Activated T-cell treated with anti-CD3 and anti-CD28 coated beads for 48 hours (primary cell): ENCODE measurements at places on chromosomes 1 and 21.

DNA sequence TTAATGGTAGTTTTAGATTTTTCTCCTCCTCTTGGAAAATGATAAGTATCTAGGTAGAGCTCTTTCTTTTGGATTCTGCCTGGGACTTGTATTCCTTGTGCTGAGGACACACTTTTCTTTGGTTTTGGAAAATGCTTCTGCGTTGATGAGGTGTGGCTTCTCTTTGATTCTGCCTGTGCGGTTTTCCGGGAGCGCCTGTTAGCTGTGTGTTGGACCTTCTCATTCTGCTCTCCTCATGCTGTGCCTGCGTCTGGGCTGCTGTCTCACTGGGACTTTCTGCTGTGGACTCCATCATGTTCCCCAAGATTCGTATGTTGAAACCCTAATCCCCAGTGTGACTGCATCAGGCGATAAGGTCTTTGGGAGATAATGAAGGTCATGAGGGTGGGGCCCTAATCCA is 21.0 kb downstream of the C1orf174 start:
- DNase-seq = no peak

DNA sequence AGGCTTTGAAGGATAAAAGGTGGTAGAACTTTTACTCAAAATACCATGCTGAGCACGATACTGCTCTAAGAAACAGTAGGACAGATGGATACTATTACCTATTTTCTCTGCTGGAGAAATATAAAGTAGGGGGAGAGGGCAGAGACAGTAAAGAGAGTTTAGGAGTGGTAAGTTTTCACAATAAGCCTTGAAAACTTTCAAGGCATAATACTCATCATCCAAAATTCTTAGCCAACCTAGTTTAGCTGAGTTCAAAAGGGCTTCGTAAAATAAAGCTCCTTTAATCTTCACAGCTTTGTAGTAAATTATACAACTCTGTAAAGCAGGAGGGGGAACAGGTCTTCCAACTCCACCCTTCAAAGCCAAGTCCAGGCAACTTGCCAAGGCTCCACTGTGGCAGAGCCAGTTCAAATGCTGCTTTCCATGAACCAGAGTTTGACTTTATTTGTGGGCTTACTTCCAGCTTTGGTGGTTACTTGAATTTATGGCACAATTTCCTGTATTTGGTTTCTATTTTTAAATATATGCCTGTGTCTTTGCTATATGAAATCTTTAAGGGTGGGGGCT is 15.5 kb downstream of the TEX38 start:
- DNase-seq = no peak

DNA sequence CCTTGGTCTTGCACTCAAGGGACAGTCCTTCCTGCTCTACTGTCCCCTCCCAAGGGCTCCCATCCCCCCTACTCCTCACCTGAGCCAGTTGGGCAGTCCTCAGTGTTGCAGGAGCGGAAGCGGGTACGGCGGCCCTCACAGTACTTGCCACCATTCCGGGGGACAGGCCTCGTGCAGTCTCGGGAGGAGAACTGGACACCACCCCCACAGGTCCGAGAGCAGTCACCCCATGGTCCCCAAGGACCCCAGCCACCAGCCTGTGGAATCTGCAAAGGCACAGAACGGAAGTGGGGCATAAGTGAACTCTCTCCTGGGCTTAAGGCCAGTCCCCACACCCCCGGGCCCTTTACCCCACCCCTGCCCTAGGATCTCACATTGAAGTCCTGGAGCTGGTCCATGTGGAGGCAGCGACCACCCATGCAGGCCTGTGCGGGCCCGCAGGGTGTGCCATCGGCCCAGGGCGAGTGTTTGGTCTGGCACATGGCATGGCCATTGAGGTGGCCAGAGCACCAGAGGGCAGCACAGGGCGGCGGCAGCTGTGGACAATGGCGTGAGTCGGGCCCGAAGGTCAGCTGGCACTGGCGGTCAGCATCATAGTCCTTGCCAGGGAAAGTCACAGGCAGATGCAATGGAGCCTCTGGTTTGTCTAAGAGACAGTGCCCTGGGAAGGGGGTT is 5.2 kb downstream of the ADAMTS4 start:
- no peak for DNase-seq

GRCh38 chr1:84836145-84836544 is 56.9 kb downstream of the LPAR3 start:
- DNase-seq = no peak

- DNase-seq = no peak
Measured at GRCh38 chr1:29474274-29475244, 238.2 kb downstream of the PTPRU start.

DNA sequence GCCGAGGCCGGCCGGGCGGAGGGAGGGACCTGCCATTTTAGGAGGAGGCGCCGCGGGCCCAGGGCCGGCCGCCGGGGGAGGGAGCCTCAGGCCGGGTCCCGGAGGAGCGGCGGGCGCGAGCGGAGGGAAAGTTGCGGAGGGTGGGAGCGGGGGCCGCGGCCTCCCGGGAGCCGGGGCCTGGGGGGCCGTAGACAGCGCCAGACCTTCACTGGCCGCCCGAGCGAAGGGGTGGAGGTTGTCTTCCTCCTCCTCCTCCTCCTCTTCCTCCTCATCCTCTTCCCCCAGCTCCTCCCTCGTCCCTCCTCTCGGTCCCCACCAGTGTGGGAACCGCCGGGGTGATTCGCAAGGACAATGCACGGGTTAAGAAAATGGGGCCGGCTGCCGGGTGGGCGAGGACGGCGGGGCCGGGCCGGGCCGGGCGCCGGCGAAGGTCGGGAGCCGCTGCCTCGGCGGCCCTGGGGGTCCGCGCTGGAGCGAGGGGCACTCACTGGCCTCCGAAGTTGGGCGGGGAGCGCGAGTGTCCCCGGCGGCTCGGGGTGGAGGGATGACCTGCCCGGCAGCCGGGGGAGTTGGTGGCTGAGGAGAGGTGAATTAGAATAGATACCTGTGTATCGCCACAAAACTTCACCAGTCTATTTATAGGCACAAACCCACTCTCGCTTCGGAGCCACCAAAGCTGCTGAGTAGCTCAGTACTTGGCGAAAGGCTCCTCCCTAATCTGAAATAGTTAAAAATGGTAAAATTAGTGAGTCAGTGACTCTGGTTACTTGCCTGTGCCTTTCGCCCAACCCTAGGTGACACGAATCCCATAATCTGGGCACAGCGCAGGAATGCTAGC is 1.3 kb downstream of the DYRK1A start:
- peak; percentile 21 for DNase-seq

DNA sequence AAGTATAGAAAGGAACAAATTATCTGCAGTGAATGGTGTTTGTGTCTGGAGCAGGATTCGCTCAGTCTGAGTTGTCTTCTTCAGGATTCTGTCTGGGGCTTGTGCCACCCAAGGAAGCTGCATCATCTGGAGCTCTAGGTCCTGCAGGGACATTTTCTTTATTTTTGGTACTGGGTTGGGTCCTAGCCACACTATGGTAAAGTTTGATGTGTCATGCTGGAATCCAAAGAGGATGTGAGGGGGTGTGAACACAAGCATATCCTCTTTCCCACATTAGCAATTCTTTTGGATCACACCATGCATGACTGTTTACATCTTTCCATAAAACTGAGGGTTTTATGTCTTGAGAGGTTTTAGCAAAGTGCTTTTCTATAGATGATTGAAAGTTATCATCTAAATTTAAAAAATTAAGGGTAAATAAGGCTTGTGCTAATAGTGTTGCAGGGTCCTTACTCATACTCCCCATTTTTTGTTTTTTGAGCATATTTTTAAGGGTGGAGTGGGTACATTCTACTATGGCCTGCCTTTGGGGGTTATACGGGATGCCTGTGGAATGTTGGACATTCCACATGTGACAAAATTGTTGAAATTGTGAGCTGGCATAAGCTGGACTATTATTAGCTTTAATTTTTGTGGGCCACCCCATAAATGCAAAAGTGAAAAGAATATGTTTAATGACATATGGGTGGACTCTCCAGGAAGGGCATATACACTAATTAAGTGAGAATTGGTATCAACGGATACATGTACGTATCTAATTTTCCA is 152.0 kb upstream of the HMCN1 start:
- DNase-seq = no peak

DNA sequence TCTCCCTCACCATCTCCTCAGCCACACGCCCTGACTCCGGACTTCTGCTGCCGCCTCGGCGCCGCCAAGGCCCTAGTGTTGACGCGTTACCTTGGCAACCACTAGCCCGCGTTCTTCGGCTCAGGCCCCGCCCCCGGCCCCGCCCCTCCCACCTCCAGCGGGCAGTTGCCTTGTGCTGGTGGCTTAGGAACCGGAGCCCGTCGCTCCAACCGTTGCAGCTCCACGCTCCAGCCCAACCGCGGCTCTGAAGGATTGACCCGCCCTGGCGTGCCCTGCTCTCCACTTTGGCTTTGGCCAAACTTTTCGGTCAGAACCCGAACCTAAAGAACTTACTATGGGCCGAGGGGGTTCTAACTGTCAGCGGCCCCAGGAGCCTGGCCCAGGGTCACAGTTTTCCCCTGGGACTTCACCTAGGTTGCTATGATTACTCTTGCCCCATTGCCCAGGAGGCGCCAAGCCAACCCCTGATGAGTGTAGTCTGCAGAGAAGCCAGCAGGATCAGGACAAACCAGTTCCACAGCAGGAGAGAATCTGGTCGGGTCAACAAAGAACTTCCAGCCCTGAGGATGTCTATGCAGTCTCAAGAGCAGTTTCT is at the start of gene CFAP45:
TSS of gene CFAP45 (minus strand) at position 80 of the 595 bp plus-strand sequence. CDS start at position 13, 67 bp downstream.
- DNase-seq = no peak

DNA sequence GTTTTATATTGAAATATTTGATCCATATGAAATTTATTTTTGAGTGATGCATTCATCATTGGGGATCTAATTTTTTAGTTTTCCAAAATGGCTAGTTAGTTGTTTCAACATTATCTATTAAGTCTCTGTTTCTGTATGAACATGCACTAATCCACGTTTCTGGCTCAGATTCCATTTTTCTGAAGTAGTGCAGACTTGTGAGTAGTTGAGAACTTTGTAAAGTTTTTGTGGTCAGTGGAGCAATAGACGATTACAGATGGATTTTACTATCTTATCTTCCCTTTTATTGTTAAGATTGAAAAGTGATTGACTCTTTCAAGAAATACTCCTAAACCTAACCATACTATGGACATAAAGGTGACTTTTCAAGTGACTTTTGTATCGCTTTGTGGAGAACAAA is 16.7 kb downstream of the SOAT1 start:
- no peak for DNase-seq

GRCh38 chr1:230191079-230191804 is 124.2 kb downstream of the GALNT2 start:
- DNase-seq = no peak

GRCh38 chr1:82778612-82779011 is 977.9 kb downstream of the ADGRL2 start:
- no peak for DNase-seq

DNA sequence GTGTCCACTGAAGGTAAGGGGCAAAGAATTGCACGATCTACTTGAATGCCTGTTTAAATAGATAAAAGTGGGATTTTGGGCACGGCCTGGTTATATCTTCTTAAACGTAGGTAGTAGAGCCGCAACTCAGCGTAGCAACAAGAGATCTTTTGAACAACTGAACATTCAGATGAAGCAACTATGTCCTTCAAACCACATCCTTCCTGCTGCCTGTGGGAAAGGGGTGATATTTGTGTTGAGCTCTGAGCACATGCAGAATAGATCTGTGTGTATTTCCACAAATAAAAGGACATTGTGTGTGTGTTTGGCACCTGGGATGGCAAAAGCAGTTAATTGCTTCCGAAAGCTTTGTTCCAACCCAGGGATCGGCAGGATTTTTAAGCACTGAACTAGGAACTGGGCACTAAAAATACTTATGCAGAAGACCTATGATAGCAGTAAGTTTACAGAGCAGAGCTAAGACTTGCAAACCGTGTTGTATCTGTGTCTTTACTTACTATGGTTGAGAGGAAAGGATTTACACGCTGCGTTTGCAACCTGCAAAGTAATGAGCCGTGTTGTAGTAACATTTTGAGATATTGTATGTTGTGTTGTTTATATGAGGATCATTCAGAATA is 333.4 kb downstream of the CHRM3 start:
- DNase-seq = peak; percentile 23

- DNase-seq = no peak
Measured at GRCh38 chr1:201450721-201451291, 18.2 kb downstream of the PHLDA3 start.

GRCh38 chr1:8555582-8555981 is 237.7 kb downstream of the SLC45A1 start:
- DNase-seq = no peak

- no peak for DNase-seq
Measured at GRCh38 chr1:215146240-215146975, 63.9 kb downstream of the KCNK2 start.

DNA sequence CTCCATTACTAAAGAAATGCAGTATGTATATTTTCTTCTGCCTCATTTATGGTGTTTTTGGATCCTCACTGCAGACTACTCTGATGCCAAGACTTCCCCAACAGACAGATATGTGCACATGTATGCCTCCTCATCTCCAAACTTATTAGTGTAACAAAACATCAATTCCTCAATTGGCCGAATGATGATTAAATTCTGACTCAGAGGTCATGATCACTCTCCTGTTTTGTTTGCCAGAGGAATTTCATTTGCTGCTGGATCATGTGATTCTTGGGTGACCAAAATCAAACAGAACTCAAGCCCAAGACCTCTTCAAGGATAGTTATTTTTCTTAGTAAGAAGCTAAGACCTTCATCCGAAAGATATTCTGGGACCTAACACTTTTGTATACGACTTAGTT is 227.6 kb downstream of the LMO4 start:
- no peak for DNase-seq

- no peak for DNase-seq
Measured at GRCh38 chr1:177794376-177794991, 175.4 kb downstream of the SEC16B start.

- no peak for DNase-seq
Measured at GRCh38 chr1:76303340-76303717, 228.8 kb downstream of the ST6GALNAC3 start.

DNA sequence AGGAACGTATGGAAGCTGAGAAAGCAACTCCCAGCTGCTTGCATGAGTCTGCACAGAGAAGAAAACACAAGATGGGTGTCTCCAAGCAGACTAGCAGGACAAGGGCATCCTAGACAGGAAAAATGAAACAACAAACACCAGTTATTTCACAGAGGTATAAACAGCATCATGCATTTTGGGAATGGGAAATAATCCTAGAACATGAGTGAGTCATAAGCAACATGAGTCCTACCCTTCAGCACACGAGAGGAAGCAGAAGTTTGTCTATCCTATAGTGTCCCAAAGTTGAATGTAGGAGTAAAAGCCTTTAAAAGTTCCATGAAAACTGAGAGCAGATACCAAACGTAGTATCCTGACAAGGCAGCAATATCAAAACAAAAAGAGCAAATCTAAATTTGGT is 11.3 kb upstream of the FRRS1 start:
- DNase-seq = no peak

DNA sequence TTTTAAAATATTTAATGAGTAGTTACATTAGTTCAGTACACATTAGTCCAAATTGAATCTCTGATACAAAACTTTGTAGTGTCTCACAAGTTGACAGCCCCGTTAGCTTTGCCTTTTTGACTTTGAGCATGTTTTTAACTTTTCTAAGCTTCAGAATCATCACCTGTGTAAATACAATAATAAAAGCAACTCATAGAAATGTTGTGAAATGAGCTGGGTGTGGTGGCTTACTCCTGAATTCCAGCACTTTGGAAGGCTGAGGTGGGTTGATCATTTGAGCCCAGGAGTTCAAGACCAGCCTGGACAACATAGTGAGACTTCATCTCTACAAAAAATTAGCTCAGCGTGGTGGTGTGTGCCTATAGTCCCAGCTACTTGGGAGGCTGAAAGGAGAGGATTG is 11.1 kb downstream of the RRP15 start:
- no peak for DNase-seq
